ENCODE measurements at places on chromosomes 12 and 14.

DNA sequence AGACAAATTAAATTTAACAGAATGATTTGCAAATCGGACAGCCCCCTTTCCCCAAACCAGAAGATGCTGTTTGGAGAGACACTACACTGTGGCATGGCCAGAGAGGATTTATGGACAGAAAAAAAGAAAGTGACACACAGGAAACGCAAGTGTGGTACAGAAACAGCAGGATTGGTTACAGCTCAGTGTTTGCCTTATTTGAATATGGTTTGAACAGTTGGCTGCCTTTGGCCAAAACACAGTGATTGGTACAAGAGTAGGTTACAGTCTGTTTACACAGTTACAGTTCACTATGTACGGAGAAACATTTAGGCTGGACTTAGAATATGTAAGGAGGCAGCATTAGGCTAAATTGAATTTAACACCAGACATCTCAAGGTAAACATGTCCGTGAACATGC lies 335.3 kb downstream of the NPAS3 start:
- no peak for DNase-seq

- peak; percentile 65 for DNase-seq
Measured at GRCh38 chr14:85415015-85415712, 114.8 kb upstream of the FLRT2 start.

DNA sequence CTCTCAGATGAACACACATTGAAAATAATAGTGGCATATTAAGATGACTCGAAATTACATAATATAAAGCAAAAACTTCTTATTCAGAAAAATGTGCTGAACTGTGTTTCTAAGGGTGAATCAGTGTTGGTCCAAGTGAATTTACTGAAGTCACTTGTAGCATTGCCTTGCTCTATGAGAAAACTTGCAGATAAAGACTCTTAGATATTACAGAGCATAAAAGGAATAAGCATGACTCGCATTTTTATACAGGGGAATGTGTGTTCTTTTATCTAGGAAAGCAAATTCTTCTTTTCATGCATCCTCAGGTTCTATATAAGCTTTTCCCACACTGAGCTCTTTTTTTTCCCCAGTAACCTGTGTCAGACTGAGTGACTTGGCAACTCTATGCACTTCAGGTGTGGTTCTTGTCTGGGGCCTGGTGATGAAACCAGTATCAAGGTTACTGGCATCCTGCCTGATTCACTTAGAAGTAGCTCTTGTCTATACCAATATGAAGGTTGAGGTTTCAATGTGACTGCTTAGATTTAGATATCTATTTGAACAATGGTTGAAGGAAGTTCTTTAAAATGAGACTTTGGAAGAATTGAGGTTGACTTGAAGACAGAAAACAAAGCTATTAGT lies 76.1 kb downstream of the OTOGL start:
- no peak for DNase-seq

- no peak for DNase-seq
Measured at GRCh38 chr14:53716578-53716977, 240.0 kb downstream of the BMP4 start.

DNA sequence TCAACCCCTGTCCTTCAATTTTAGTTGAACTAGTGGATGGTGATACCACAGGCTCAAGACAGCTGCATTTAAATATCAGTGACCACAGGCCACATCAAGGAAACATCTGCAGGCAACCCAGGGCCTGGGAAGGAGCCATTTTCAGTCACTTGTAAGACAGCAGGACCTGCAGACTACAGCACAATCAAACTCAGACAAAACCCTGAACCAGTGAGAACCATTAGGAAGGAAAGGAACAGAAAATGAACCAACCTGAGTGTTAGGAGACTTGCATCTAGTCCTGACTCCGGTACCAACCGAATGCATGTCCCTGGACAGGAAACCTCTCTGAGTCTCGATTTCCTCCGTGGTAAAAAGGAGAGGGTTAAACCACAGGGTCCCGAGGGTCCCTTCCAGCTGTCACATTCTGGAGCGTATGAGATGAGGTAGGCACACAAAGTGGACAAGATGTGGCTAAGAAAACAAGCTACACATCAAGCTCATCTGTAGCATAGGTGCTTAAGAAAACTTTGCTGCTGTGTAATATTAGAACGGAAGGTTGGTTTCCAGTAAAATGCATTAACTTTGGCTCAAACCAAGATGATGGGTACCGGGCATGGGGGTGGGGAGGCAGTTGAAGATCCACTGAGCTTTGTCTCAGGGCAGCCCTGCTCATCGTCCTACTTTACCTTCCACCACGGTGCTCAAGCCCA lies 1.6 kb upstream of the CDKN1B start:
- no peak for DNase-seq

DNA sequence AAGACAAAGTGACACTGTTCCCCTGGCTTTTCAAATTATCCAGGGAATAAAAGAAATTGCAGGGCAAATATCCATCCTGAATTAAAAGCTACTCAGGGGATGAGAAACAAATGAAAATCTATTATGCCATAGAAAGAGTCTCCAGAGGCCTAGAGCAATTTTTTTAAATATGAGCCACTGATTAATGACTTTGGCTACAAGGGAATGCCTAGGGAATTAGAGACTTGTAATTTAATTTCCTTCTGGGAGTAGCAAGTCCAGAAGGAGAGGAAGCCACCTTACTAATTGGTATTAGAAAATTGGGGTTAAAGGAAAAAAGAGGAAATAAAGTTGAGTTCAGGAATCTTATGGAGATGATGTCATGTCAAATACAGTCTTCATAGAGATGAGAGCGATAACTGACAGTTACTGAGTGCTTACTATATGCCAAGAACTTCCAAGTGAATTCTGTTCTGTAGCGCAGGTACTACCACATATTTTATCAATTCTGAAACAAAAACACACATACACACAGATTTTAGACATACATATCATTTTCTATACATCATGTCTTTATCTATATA lies 304.4 kb downstream of the DUSP6 start:
- DNase-seq, result no peak

- DNase-seq, result no peak
Measured at GRCh38 chr12:4819654-4820053, 90.1 kb upstream of the KCNA1 start.

Data from breast epithelium (tissue), 4 donors.